ENCODE measurements at places on chromosomes 7 and 10.

DNA sequence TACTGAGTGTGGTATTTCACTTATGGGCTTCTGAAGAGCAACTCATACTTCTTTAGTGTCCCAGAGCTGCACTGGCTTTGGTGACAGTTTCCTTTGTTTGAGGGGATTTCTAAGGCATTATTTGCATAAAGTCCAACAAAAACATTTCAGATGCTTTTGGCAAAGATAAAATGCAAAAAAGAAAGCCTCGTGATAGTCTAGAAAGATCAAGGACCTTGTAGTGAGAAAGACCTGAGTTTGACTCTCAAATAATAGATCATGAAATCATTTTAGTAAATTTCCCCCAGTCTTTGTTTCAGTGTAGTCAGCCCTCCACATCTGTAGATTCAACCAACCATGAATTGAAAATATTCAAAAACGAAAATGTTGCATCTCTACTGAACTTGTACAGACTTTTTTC is 107.4 kb downstream of the EEPD1 start:
- DNase-seq: no peak

GRCh38 chr7:5360971-5361370 is 62.7 kb downstream of the TNRC18 start:
- no peak for DNase-seq

- no peak for DNase-seq
Observed at GRCh38 chr10:34333513-34333912, 481.6 kb downstream of the PARD3 start.

GRCh38 chr7:20203316-20203715 is 13.9 kb downstream of the MACC1 start:
- DNase-seq: no peak

- no peak for DNase-seq
Observed at GRCh38 chr10:12164085-12164484, 31.6 kb downstream of the NUDT5 start.

GRCh38 chr10:14377591-14378175 is 47.0 kb upstream of the FRMD4A start:
- DNase-seq: no peak

DNA sequence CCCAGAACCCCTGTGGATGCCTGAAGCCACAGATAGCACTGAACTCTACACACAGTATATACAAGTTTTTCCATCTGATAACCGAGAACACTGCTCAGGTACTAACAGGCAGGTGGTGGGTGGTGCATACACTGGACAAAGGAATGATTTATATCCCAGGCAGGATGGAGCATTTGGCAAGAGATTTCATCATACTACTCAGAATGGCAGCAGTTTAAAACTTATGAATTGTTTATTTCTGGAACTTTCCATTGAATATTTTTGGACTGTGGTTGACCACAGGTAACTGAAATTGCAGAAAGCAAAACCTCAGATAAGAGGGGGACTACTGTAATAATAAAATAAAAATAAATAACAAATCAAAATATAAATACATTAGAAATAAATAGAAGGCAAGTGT is 10.9 kb upstream of the KCNMA1 start:
- DNase-seq: no peak

GRCh38 chr10:2121929-2122328 is 384.6 kb upstream of the ADARB2 start:
- DNase-seq: no peak

DNA sequence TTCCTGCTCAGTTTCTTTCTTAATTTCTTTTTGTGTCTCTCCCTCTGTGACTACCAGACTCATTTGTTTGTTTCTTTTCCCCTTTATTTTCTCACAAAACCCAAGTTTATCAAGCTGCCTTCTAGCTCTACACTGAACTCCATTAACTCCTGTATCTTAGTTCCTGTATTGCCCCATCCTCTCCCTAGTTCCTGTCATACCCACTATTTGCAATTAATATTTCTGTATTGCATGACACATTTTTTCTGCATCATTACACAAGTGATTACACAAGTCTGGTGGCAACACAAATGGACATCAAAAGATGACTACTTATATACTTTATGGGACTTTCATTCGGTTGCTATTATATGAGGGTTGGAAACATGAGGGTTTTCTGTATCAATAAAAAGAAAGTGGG is 26.9 kb upstream of the OR9A4 start:
- DNase-seq: no peak
